ENCODE measurements at places on chromosomes 2 and 18.

GRCh38 chr2:150700666-150701580 lies 213.5 kb upstream of the RND3 start:
- no peak for DNase-seq

DNA sequence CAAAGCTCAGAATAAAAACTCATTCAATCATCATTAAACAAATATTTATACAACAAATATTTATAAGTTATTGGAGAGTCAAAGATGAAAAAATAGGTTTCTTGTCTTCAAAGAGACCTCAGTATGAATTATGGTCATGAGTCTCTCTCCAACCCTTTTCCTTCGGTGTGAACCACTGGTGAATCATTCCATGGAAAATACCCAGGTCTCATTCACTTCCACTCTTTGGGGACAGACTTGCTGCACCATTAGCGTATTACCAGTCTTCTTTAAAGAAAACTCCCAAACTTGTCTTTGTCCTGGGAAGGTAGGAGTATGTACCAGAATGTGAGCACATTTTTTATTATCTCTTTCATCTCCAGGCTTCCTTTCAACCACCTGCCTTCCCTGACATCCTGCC lies 257.4 kb upstream of the RBMS1 start:
- DNase-seq = no peak

GRCh38 chr18:56770097-56770496 lies 118.9 kb downstream of the WDR7 start:
- no peak for DNase-seq

DNA sequence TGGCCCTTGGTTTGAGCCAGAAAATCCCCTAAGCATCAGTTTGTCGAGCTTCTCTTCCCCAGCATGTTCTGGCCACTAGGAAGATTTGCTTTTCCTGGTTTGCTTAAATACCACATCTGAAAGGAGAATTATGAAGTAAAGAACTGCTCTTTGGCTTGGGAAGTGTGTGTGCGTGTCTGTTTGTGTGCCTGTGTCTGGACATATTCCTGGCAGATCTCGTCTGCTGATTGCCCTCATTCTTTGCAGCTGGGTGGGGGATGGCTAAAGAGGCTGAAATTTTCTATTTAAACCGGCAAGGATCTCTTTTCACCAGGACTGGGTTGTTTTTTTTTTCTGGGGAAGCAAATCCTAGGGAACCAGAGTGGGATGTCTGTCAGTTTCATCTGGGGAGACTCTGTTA lies 57.3 kb upstream of the MBOAT2 start:
- no peak for DNase-seq

- no peak for DNase-seq
Measured at GRCh38 chr2:172967036-172967982, 108.3 kb upstream of the MAP3K20 start.

DNA sequence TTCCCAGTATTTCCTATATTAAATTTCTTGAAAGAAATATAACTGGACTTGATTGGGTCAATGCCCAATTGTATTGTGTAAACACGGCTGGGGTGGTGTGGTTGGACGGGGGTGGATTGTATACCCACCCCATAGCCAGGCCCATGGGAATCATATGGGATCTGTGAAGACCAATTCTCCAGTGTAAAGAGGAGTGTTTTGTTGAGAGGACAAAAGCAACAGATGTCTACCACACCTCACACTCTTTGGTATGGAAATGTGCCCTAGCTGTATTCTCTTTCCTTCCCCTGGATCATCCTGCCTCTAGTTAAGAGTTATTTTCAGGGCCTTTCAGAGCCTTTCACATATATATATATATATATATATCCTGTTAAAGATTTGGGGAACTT lies 57.5 kb upstream of the TGIF1 start:
- no peak for DNase-seq

- DNase-seq = no peak
Measured at GRCh38 chr18:7682321-7682720, 115.2 kb downstream of the PTPRM start.

- DNase-seq = no peak
Measured at GRCh38 chr2:44730593-44730992, 210.9 kb upstream of the SIX3 start.

DNA sequence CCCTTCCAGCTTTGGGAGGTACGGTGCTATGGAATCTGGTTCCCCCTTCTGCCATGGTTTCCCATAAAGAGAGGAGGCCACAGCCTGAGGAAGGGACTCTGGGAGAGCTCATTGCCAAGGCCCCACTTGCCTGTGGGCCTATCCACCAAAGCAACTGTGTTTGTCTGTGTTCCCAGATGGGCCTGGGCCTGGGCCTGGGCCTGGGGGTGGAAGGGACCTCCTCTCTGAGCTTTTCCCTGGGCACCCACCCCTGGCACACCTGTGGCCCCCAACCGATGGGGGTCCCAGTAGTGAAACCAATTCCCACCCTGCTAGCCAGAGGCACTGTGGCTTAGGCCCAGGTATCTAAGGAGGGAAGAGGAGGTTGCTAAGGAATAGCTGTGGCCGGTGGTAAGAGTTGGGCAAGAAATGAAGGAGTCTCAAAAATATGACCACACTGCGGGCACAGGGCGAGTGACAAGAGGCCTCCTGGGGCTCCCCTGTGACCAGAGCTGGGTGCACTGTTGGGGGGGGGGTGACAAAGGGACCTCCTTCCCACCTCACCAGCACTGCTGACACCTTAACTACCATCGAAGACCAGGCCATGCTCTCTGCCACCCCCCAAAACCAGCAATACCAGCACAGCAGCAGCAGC lies 4.9 kb upstream of the DUSP2 start:
- no peak for DNase-seq

DNA sequence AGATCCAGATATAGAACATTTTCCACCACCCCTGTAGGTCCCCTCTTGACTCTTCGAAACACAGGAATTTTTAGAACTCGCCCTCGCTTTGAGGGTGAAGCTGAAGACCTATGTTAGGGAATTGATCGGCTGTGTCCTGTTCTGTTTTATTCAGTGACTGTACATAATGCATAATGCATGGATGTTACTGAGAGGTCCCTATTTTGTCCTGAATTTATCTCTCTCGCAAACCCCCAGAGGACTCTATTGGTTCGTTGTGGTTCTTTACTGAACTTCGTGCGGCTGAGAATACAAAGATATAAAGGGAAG lies 431 bp upstream of the EIF5B start:
- DNase-seq = no peak

- DNase-seq = peak; percentile 41
Measured at GRCh38 chr2:96344011-96344410, 8.4 kb downstream of the NCAPH start.

GRCh38 chr2:155630760-155631159 lies 701.8 kb downstream of the NR4A2 start:
- no peak for DNase-seq

DNA sequence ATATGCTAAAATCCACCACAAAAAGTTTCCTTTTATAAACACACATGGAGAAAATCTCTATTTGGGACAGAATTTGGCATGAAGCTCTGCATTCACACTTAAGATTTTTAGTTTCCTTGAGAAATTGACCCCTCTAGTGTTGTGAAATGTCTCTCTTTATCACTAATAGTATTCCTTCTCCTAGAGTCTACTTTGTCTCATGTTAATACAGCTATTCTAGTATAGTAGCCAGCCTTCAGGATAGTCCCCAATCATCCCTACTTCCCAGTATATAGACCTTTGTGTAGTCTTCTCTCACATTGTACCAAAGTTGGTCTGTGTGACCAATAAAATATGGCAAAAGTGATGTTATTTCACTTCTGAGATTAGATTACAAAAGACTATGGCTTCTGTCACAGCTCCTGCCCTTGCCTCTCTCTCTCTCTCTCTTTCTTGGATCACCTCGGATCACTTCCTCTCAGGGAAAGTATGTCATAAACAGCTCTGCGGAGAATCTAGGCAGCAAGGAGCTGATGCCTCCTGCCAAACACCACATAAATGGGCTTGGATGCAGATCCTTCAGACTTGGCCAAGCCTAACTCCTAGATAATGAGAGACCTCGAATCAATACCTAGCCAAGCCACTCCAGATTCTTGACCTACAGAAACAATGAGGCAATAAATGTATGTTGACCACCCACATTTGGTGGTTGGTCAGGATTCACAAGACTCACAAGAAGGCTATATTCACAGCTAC lies 59.7 kb upstream of the NABP1 start:
- no peak for DNase-seq

DNA sequence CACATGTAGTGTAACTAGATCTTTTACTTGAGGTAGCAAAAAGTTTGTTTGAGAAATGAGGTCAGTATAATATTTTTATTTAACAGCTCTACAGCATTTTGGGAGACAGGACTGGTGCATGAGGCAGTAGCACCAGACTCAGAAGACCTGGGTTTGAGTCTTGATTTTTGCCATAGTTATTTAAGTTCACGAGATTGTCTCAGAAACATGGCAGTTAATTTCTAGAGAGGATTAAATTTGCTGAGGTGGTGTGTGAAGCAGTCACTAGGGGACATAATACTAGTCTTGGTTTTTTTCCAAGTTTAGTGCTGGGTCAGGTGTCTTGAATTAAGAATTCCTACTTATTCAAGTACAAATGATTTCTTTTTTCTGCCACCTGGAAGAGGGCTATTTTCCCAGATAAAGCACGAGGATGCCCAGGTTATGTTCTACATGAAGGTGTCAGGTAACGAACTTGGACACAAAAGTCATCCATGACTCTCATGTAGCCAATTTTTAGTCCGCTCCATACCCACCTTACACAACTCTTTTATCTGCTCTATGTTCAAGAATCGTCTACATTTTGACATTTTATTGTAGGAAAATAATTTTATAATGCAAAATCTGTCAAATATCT lies 1.4 kb downstream of the MARCHF7 start:
- DNase-seq = no peak

DNA sequence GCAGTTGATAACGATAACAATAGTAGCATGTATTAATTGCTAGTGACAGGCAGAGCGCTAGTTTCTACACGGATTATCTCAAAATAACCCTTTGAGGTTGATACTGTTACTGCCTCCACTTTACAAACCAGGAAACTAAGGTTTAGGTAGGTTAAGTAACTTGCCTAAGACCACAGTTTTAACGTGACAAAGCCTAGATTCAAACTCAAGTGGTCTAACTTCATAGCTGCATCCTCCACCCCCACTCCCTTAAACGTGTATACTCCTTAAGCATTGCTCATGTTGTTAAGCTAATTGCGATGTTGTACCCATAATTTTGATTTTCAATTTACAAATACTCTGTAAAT lies 1.2 kb downstream of the ME2 start:
- no peak for DNase-seq

DNA sequence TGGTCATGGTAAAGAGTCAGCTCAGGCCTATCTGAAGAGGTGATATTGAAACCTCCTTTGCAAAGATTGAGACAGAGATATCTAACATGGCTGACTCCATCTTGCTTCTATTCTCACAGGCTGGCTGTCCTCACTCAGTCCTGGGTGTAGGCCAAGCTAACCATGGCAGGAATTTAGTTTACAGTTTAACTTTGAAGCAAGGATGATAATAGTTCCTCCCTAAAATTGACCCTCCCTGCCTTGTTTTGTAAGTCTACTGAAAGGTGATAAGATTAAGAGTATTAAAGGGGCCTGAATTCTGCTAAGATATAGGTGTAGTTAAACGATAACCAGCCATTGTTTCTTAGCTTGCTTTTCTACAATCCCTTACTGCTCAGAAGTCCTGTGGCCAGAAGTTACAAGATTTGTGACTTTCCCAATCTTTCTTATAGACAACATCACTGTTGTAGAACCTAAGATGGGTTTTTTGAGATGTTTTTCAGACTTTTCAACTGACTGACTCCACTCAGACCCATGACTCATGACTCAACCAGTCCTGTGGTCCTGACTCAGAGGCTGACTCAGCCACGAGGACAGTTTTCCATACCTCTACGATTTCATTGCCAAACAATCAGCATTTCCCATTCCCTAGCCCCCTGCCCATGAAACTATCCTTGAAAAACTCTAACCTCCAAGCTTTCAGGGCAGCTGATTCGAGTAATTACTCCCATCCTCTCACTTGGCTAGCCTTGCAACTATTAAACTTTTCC lies 195.7 kb upstream of the SESTD1 start:
- peak; percentile 17 for DNase-seq

DNA sequence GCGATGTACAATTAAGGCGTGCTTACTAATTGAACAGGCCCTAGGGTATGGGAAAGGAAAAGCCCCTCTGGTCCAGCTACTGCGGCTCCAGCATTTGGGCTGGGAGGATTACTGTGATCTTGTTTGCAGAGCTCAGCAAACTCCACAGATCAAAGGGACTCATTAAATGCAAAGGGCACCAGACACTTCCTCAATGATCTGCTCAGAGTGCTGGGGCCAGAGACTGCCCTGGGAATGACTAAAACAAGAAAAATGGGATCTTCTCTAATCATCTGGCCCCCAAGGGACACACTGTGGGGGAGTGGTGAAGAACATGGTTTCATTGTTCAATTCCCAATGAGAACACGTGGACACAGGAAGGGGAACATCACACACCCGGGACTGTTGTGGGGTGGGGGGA lies 85.0 kb downstream of the MARCHF4 start:
- no peak for DNase-seq

- DNase-seq = no peak
Measured at GRCh38 chr2:51013079-51013932, 18.6 kb downstream of the NRXN1 start.

- DNase-seq = no peak
Measured at GRCh38 chr2:29033172-29033571, 41.2 kb downstream of the PCARE start.

- DNase-seq = no peak
Measured at GRCh38 chr2:45697190-45697589, 45.7 kb downstream of the PRKCE start.

DNA sequence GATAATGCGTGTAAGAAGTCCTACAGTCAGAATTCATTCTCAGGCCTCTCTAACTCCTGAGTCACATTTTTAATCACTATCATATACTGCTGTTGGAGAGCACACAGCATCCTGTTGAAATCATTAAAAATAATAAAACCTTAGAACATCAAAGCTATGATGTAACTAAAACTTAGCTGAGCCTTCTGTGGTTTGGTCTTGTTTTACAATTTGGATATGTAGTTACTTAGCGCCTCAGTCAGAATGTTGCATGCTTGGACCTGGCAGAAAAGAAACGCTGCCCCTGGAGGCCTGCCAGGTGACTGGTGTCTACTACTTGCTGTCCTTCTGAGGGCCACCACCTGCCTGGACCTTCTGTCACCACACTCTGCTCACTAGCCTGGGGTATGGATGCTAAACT lies 261.1 kb upstream of the RASGRP3 start:
- no peak for DNase-seq

DNA sequence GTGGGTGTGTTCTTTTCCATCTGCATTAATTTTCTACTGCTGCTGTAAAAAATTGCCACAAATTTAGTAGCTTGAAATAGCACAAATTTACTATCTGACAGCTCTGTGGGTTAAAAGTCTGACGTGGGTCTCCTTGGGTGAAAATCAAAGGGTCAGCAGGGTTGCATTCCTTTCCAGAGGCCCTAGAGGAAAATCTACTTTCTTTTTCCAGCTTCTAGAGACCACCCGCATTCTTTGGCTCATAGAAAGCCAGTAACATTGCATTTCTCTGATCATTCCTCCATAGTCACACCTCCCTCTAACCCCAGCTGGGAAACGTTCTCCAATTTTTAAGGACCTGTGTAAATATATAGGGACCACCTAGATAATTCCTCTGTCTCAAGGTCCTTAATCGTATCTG lies 128.8 kb downstream of the ATL2 start:
- DNase-seq = no peak

- DNase-seq = no peak
Measured at GRCh38 chr2:85183479-85183878, 50.3 kb downstream of the TCF7L1 start.

- no peak for DNase-seq
Measured at GRCh38 chr18:9337873-9338272, 3.3 kb downstream of the TWSG1 start.

All from stimulated activated CD4-positive, alpha-beta T cell treated with anti-CD3 and anti-CD28 coated beads, Interleukin-2, amount 100 ng/mL, for 24 hours (primary cell).